ENCODE measurements at places on chromosomes 7 and 10.

DNA sequence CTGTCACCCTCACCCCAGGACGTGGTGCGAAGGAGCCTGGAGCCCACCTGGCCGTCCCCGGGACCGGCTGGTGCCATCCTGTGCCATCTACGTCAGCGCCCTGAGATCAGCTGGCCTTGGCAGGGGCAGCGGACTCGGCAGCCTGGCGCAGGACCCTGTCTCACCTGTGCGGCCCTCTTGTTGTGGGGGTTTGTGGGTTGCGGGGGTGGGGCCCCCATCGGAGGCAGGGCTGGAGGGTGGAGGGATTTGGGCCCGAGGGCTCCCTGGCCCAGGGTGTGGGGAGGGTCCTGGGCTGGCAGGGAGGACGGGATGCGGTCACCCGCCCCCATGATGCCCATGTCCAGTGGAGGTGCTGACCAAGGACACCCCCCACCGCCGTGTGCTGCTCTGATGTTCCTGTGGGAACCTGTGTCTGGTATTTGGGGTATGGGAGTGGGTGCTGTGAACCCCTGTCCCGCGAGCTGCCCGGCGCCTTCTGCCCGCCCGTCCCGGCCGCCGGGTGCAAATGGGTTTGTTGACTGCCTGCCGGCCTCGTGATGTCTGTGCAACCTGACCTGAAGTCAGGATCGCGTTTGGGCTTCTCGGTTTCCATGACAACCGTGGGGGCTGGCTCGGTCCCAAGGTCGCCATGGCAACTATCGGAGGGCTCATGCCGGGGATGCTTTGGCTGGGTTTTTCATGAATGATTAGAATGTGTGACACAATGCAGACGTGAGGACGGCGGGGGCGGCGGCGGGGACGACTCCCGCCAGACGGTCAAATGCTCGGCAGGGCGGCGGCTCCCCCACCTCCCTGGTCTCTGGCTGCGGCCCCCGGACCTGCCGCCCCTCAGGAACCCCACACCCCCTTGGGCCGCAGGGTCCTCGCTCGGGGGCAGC lies 7.3 kb downstream of the MAFK start:
- peak; percentile 99 for DNase-seq

DNA sequence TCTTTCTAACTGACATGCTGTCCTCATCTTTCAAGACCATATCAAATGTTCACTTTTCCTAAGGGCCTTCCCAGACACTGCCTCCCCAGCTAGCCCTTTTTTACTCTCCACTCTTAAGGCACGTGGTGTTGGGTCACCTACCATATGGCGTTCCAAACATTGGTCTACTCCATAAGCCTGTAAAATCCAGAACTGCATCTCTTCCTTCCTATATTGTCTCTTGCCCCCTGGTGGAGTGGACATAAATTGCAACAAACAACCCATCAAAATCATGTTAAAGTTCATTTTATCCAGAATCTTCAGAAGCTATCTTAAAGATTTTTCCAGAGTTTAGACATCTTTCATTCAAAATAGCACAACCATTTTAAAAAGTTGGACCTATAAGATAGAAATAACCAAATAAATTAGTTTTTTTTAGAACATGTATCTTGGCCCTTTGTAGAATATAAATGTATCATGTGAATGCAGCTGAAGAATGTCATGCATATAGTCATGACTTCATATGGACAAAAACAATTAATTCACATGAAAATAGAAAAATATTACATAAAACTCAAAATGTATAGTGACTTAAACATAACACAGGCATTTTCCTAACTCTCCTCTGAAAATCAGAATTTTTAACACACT lies 180.6 kb upstream of the CHRM2 start:
- peak; percentile 13 for DNase-seq

DNA sequence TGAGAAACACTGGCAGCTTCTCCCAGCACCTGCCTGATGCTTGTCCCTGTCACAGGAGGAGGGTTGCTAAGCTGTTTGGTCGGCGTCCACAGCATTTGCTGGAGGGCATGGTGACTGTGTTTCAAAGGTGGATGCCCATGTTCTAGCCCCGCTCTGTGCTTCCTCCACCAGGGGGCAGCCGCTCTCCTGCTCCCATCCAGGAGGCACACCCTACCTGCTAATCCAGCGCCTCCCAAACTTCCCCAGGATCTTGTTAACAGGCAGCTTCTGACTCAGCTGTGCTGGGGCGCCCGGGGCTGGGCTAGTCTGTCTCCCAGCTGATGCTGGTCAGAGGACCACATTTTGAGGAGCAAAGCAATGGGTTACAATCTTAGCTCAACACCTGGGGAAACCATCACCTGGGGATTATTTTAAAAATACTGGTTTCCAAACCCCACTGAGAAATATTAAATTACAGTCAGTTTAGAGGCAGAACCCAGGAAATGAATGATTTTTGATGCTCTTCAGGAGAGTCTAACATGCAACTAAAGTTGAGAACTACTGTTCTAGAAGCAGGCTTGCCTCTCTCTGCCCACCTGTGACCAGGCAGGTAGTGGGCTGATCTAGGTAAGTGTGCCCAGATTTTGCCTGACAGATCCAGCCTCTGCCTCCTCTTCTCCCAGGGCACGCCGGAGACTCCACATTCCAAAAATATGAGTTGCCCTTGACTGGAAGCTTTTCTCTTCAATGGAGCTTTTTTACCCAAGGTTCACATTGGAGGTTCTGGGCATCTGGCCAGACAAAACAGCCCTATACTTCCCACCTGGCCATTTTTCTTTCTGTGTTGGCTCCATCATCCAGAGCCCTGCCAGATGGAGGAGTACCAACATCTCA lies 92.7 kb upstream of the GPR26 start:
- DNase-seq, result peak; percentile 21

DNA sequence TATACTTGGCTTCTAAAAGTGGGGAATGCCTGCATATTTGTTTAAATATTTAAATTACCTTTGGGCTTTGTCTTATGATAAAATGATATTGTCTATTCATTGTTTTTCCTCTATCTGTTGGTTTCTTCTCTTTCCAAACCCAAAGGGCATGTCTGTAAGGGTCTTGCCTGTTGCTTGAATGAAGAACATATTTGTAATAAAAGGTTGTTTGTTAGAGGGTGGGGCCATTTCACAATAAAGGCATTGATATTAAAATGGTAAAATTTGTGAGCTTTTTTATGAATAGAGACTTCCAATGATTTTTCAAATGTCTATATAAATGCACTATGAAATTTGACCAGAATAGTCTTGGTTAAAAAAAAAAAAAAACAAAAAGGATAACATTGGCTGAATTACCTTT lies 105.2 kb downstream of the DKK1 start:
- no peak for DNase-seq

GRCh38 chr10:47115322-47115721 lies 184.7 kb upstream of the GDF10 start:
- DNase-seq, result no peak

DNA sequence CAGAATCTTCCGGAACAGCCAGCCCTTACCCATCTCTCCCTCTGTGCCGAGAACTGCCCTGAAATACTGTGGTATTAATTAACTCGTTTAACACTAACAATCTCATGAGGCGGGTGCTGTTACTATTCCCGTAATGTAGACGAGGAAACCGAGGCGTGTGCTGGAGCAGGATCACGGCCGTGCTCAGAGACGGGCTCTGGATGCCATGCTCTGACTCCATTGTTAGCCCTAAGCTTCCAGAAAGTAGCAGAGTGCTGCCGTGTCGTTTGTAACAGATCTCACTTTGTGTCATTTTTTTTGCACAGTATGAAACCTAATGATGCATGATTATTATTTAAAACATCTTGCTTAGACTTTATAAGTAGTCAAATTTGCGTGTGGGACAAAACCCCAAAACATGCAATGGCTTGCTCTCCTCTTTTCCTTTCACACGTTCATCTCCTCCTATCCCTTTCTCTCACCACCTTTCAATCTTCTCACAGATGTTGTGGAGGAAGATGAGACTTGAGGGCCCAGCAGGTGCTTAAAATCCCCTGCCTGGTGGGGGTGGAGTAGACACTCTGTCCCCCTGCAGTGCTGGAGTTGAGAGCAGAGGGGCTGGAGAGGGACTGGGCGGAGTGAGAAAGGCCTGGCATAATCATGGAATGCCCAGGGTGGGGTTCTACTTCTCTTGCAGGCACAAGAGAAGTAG lies 482 bp upstream of the ACTR3C start:
- DNase-seq, result no peak

DNA sequence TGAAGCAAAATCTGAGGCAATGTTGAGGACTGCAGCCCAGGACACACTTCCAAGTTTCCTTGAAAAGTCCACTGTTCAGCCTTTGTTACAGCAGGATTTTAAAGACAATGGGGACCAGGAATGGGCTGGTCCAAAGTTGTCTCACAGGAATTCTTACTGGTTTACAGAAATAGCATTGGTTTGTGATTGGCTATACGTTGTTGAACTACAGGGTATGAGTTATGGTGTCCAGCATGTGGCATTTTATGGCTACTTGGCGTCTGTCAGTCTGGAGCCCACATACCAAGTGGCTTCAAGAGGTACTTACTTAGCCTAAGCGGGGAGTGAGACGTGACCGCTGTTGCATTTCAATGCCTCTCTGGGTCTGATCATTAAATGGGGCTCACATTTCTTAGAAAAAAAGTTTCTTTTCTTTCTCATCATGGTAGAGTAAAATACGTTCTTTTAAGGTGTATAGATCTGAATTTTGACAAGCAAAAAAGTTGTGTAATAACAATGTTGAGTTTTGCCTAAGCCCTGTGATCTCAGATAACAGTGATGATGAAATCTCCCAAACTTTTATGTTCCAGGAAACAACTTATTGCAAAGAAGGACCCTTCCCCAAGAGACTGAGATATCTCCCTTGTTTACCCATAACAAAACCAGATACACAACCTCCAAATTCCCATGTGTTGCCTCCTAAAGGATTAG lies 100.0 kb upstream of the TRIM24 start:
- DNase-seq, result peak; percentile 28

GRCh38 chr10:89363729-89364442 lies 14.0 kb upstream of the IFIT1B start:
- DNase-seq, result no peak

GRCh38 chr7:156122752-156123354 lies 310.6 kb upstream of the SHH start:
- DNase-seq, result no peak

DNA sequence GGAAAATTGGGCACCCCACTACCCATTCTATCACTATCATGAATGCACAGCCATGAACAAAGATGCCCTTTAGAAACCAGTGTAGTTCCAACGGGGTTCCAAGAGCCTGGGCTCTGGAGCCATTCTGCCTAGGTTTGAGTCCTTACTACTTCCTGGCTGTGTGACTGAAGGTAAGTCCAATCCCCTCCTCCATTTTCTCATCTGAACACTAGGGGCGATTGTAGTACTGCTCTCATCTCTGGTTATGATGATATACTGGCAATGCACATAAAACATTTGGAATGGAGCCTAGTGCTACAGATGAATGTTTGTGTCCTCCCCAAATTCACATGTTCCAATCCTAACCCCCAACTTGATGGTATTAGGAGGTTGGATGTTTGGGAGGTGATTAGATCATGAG lies 28.1 kb upstream of the CDH23 start:
- no peak for DNase-seq

GRCh38 chr10:133144771-133145170 lies 15.2 kb upstream of the KNDC1 start:
- no peak for DNase-seq

- no peak for DNase-seq
Observed at GRCh38 chr7:149688836-149689235, 84.6 kb downstream of the ZNF467 start.

DNA sequence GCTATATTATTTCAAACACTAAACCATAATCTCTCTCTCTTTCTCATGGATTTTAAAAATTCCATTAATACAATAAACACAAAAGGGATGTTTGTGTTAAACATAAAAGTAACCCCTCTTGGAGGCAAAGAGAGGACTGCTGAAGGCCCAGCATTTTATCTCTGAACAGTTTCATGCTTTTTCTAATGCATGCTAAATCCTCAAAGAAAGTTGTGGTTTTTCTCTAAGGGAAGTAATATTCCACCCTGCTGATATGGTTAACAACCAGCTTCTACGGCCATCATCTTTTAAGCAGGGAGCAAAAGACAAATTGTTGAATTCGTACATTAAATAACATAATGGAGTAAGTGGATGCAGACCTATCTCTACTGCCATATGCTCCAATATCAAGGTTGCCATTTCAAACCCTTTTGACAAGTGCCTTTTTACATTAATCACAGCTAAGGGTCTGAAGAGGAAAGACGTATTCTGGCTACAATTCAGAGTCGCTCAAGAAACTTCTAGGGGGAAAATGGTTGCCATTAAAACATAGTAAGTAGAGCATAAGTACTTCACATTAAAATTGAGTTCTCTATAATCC lies 103.1 kb downstream of the SLC25A13 start:
- no peak for DNase-seq

GRCh38 chr10:45495438-45496152 lies 121.6 kb downstream of the ALOX5 start:
- DNase-seq, result peak; percentile 42

DNA sequence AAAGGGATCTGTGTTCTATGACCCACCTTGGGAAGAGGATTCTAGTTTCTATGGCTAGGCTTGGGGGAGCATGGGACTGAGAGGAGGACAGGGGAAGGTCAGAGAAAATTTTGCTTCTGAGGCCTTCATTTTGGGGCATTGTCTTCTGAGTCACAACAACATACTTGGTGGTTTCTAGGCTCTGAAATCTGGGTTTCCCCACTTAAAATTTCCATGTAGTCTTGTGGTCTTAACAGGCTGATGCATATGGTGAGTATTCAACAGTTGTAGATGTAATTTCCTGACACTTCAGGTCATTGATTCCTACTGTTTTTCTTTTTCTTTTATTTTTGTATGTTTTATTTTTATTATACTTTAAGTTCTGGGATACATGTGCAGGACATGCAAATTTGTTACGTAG lies 88.5 kb downstream of the ANKRD7 start:
- DNase-seq, result peak; percentile 31

GRCh38 chr7:44712012-44712411 lies 36.6 kb upstream of the ZMIZ2 start:
- no peak for DNase-seq

GRCh38 chr10:115654961-115655360 lies 561.8 kb downstream of the ATRNL1 start:
- DNase-seq, result peak; percentile 62

GRCh38 chr10:47423476-47423875 lies 39.4 kb upstream of the ZNF488 start:
- no peak for DNase-seq

GRCh38 chr7:135194494-135195095 lies 16.7 kb downstream of the WDR91 start:
- no peak for DNase-seq

GRCh38 chr7:91465595-91466061 lies 201.4 kb downstream of the FZD1 start:
- no peak for DNase-seq

DNA sequence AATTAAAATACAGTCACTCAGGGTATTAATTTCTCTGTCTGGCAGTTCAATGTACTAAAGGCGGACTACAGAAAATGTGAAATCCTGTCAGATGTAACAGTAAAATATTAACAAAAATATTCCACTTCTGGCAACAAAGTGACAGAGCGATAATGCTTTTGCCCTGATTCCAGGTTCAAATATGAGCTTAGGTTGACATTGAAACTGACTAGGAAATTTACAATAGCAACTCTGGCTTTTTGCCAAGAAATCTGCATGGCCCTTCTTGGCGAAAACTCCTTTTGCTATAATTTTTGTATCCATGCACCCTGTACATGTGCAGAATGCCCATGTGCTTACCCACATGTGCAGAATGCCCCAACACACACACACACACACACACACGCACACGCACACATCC lies 552.2 kb downstream of the MDFIC start:
- no peak for DNase-seq

Data from A172 (cell line).